ENCODE measurements at places on chromosomes 3 and 15.

GRCh38 chr15:99863550-99864198 lies 130.4 kb upstream of the LYSMD4 start:
- no peak for DNase-seq

DNA sequence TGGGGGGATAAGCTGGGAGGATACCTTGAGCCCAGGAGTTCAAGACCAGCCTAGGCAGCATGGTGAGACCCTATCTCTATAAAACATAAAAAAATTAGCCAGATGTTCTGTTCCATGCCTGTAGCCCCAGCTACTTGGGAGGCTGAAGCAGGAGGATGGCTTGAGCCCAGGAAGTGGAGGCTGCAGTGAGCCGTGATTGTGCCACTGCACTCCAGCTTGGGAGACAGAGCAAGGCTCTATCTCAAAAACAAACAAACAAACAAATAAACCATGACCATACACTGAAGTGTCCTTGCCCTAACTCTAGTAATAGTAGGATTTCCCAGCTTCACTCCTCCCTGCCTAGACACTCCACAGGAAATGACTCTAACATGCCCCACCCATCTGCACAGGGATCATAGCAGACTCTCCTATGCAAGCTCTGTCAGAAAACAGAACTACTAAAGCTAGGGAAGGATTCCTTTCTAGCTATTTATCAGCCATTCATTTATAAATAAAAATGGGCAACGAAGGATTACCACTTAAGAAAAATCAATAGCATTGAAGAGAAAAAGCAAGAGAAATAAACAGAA lies 4.6 kb downstream of the ERICH6 start:
- no peak for DNase-seq

DNA sequence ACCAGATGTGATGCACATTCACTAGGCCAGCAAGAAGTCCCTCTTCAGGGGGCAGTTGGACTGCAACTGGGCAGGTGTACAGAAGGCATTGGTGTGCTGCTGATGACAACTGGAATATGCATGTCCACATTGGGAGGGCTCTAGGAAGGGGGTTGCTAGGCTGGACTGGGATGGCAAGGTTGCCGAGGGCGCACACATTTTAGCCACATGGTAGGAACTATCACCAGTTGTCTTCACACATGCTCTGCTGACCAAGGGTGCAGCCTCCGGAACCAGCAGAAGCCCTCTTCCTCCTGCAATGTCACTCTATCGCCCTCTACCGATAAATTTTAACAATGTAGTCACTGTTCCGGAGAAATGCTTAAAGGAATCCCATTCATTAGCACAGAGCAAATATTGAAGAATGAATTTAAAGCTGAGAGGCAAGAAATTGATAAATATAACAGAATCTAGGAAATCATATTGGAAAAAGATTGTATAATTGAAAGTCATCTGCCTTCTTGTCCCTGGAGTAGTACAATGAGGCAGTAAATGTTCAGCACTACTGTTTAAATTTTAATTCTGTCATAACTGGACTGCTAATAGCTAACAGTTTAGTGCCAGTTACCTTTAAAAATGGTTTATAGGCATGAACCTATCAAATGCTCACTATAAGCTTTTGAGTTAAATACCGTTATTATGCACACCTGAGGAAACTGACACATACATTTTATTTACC lies 22.6 kb upstream of the LYSMD4 start:
- no peak for DNase-seq

DNA sequence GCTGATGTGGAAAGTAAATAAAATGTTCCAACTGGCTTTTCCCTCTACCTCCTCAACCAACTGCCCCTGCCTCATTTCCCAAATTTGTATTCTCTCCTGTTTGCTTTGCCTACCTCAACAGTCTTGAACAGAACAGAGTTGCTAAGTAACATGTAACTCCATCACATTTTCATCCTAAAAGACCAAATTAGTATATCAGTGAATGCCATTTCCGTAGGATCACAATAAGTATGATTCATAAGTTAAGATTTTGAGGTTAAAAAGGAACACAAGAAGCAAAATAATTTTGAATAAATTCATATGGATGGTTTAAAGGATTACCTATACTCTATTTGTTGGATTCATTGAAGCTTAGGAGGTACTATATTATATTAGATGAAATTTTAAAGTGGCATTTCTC lies 154.9 kb downstream of the ECT2 start:
- DNase-seq: no peak

GRCh38 chr15:50681467-50681866 lies 5.1 kb downstream of the TRPM7 start:
- no peak for DNase-seq

DNA sequence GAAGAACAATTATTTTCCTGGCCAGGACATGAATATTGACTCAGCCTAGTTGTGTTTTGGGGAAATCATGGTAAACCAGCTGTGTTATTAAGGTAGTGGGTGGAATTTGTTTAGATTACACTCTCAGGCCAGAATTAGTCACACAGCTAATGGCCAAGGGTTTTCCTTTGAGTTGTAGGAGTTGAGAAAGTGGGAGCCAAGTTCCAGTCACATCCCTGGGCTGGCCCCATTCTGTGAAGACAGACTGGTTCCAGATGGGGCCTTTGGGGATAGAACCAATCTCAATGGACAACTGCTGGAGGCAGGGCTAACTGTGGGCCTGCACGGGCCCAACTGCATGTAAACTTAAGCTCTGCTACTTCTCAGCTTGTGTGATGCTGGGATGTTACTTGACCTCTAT lies 1.4 kb upstream of the RASL12 start:
- no peak for DNase-seq

DNA sequence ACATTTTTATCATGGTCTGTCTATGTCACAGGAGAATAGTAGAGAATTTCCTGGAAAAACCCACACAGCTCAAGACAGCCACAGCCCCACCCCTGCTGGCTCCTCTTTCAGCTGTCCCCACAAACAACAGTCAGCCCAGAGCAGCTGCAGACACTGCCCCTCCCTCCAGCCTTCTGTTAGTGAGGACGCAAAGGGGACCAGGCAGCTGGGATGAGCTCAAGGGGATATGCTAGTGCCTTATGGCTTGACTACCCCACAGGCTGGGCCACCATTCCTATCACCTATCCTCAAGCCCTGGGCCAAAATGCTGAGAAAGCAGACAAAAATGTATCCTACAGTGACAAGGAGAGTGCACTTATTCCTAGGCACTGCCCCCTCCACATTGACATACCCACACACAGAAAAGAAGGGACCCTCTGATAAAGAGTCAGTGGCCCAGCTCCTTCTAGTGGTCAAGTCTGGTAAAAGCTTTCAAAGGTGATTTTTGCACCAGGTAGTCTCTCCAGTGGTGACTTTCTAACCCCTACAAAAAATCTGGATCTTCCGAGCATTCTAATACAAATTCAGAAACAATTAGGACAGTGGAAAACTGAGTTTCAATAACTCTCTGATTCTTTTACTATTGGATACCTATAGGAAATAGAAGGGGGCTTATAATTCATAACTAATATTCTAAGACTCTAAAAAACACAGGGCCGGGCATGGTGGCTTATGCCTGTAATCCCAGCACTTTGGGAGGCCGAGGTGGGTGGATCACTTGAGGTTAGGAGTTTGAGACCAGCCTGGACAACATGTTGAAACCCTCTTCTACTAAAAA lies 3.0 kb upstream of the MAP1A start:
- no peak for DNase-seq

DNA sequence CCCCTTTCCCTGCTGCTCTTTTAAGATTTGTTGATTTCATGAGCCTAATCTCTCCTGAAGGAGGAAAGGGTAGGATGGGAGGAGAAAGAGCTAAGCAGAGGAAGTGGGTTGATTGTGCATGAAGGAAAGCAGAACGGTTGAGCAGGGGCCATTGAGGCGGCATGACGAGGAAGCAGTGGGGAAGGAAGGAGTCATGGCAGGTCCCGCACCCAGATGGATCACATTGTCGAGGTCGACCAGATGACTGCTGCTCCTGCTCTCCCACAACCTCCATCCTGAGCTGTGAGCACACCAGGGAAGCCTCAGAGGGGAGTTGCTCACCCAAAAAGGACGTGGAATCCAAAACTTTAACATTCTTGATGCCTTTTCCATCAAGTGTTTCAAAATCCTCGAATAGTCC lies 42.8 kb downstream of the ABTB1 start:
- no peak for DNase-seq

GRCh38 chr15:67607959-67608637 lies 65.6 kb downstream of the MAP2K5 start:
- no peak for DNase-seq

Measured in cortex of kidney (tissue), 1 donor.